Tongue (tissue), 3 donors: ENCODE measurements at places on chromosomes 2 and 18. TPM values are rescaled to one million over a fixed set of nuclear protein-coding genes. Genes with fewer than 3 reads are reported as not detected.
A peak's percentile ranks its signal among the peaks of the same experiment; 100 is the strongest.

Gene ADD2
- total RNA-seq = 2.8 TPM

Gene CCDC121
- 5.7 TPM for total RNA-seq

Gene AKAIN1
- total RNA-seq = not detected

Gene PKDCC
- 121 TPM for total RNA-seq

Gene IL36G
- total RNA-seq = not detected

Gene CAMKMT
- 9.9 TPM for total RNA-seq

Gene BBS5
- total RNA-seq = 12.2 TPM

Gene CNDP1
- not detected for total RNA-seq

Gene SDC1
- 44.2 TPM for total RNA-seq

Gene POMC
- total RNA-seq = 7.7 TPM

Gene FBXO48
- total RNA-seq = 0.82 TPM

GRCh38 chr18:73992242-73993022 lies 155.2 kb downstream of the FBXO15 start:
- no peak for DNase-seq

GRCh38 chr2:17791121-17791816 lies 25.0 kb upstream of the MSGN1 start:
- peak; percentile 86 for DNase-seq

GRCh38 chr18:35707674-35708073 lies 126.1 kb downstream of the GALNT1 start:
- DNase-seq = no peak

DNA sequence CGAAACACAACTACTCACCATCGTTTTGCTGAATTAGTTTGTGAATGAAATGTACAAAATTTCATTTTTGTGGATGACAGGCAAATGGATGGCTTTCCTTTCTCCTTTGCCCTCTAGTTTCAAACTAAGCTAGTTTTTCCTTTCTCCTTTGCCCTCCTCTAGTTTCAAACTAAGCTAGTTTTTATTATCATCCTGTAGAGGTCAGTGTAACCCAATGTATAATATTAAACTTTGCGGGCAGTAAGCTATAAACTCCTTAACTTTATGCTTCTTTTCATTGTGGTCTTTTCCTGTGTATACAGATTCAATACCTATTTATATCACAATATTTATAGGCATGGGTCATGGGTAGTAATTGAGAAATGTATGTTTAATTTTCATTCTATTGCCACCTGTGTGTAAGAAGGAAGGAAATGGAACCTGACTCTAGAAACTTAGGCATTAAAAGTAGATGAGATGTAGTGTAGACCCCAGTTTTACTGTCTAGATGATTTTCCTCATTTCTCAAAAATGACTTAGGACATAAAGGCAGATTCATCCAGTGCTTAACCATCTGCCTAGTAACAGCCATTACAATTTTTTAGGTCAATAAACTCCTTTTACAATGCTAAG lies 58.1 kb downstream of the MAP3K19 start:
- peak; percentile 37 for DNase-seq

- no peak for DNase-seq
These were observed 1219.8 kb upstream of the ZEB2 start for GRCh38 chr2:145739681-145740080.

DNA sequence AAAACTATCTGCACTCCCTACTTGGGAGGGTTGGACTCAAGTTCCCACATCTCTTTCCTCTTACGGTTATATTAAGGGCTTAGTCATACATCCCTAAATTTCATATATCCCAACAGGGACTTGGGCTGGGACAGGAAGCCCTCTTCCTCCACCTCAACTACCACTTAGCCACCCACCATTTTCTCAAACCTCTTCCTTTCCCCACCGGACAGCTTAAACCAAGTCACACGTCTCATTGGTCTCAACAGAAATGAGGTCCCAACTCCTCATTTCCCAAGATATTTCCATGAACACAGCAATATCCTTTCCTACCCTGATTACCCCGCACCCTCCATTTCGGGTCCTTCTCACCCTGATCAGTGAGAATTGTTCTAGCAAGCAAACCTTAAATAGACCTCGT lies 736 bp downstream of the ZSCAN30 start:
- no peak for DNase-seq

GRCh38 chr2:120926463-120927264 lies 191.0 kb downstream of the GLI2 start:
- DNase-seq = no peak

DNA sequence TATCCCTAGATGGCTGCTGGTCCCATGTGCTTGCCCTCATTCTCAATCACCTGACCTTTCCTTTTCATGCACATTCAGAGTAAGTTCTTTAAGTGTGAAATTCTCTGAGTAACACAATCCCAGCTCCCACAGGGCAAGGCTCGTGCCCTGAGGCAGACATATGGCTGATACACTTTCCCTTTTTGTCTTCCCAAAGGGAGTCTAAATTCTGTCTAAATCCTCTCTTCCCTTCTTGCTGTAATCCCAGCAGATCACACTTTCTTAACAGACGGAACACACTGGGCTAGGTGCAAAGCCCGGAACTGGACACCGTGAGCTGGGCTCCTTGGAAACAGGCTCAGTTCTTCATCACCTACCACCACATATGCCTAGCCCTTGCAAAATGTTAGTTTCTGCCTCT lies 147.6 kb downstream of the GALNT14 start:
- DNase-seq = peak; percentile 11

DNA sequence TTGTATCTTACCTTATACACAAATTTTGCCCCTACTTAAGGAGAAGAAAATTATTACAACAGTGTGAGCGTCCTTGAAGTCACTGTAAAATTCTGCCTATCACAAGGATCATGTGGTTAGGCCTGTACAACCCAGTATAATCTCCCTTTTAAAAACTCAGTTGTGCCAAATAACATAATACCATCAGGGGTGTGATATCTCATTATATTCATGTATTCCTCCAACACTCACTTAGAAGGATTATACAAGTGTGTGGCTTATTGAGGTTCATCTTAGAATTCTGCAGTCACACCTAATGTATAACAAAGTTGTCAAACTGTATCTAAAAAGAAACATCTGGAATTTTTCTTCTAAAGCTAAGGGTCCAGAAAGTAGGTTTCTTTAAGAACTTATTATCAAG lies 998.8 kb upstream of the LRRTM1 start:
- no peak for DNase-seq

DNA sequence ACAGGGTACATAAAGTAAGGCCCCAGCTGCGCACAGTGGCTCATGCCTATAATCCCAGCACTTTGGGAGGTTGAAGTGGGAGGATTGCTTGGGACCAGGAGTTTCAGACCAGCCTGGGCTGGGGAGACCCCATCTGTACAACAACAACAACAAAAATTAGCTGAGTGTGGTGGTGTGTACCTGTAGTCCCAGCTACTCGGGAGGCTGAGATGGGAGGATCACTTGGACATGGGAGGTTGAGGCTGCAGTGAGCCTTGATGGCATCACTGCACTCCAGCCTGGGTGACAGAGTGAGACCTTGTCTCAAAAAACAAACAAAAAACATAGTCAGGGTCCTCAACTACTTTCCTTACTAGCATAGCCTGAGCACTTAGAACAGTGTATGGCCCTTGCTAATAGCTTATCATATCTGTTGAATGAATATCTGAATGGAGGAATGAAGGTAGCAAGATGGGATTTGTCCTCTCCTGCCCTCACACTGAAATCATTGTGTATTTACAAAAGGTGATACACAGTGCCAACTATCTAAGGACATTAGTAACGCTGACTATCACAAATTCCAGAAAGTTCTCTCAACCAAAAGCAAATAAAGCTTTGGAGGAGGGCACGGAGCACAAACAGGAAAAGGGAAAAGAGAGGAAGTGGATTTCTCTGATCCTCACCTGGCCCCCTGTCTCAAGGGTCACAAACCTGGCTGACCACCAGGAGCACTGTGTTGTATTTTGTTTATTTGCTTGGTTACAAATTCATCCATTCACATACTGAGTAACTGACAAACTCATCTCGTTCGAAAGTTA lies 38.1 kb downstream of the L3MBTL4 start:
- no peak for DNase-seq

DNA sequence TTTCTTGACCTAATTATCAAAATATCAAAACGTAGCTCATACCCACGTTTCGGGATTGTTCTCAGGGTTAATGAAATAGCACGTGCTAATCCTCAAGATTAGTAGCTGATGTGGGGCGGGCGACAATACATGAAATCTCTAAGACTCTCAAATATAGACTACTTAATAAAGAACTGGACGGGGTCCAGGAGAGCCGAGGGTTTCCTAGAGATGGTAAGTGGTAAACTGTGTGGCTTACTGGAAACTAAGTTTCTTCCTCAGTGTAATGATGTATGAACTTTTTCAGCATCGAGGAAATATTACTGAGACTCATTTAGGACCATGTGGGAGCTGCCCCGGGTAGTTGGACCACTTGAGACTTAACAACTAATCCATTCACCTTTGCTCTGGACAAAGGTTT lies 453.3 kb upstream of the SALL3 start:
- no peak for DNase-seq

DNA sequence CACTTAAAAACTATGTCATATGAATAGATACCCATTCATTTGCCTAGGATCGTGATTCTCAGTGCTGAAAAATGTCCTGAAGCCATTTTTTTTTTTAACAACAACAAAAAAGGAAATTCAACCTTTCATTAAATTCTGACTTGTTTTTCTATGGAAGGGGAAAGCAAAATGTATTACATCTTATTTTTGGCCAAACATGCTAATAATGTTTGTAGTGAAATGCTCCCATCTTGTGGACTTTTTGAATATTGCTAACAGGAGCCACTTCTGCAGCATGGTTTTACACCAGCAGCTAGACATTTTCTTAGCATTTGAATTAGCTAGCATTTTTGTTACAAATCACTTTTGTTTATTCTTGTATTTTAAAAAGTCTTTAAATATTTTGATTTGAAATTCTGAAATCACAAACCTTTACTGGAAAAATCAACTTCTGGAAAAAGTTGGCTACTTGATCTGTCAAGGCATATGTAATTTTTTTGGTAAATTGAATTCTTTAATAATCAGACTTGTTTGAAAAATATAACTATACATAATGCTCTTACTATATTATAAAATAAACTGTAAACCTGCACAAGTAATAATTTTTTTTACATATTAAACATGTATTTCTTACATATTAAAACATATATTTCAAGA lies 75.8 kb downstream of the KIDINS220 start:
- peak; percentile 66 for DNase-seq

- DNase-seq = no peak
These were observed 441.9 kb upstream of the SLC14A2 start for GRCh38 chr18:45173327-45173726.

DNA sequence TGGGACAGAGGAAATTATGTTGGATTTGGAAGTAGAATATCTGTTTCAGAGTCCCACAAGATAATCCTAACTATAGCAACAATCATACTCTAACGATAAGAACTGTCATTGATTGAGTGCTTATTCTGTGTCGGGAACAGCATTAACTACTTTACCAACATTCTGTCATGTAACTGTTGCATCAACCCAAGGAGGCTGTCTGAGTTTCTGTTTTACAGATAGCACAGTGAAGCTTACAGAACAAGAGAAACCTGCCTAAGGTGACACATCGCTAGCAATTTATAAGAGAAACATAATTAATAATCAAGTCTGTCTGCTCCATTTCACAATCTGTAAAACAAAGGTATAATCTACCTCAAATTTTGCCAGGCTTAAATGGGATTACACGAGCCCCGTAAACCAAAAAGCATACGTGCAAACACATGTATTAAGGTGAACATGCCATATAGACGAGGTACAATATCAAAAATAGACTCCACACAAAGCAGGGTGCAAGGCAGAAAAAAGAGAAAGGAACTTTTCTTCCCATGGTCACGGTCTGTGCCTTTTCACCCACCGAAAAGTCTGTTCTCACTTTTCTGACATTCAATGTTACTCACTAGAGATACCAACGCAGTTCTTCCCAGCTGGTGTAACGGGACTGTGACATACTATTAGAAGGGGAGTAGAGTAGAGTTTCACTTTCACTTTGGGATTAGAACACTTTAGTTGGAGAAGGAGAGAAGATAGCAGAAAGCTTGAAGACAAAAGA lies 37.2 kb upstream of the SLC8A1 start:
- DNase-seq = peak; percentile 10

DNA sequence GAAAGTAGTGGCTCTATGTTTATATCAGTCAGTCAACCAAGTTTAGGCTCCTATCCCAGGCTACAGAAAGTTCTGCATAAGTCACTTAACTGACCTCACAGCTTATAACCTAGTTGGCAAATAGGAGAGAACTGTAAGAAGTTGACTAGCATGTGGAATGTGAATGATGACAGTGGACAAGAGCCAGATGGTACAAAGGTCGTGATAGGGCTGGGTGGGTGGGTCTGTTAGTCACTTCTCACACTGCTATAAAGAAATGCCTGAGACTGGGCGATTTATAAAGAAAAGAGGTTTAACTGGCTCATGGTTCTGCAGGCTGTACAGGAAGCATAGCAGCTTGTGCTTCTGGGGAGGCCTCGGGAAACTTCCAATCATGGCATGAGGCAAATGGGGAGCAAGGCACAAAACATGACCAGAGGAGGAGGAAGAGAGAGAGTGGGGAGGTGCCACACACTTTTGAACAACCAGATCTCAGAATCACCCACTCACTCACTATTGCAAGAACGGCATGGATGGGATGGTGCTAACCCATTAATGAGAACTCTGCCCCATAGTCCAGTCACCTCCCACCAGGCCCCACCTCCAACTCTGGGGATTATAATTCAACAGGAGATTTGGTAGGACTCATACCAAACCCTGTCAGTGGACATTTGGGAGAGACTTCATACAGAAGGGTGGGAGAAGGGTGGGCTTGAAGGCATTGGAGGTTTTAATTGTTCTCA lies 68.8 kb downstream of the LTBP1 start:
- DNase-seq = no peak

- no peak for DNase-seq
These were observed 43.2 kb upstream of the CAB39 start for GRCh38 chr2:230669386-230669950.

- DNase-seq = peak; percentile 49
These were observed 2.8 kb downstream of the CYTIP start for GRCh38 chr2:157441072-157441454.

- no peak for DNase-seq
These were observed 14.2 kb downstream of the NAGK start for GRCh38 chr2:71082402-71083252.

GRCh38 chr18:63073481-63073880 lies 246.1 kb downstream of the BCL2 start:
- DNase-seq = no peak

- no peak for DNase-seq
These were observed 23.2 kb downstream of the IL1B start for GRCh38 chr2:112813280-112813966.

DNA sequence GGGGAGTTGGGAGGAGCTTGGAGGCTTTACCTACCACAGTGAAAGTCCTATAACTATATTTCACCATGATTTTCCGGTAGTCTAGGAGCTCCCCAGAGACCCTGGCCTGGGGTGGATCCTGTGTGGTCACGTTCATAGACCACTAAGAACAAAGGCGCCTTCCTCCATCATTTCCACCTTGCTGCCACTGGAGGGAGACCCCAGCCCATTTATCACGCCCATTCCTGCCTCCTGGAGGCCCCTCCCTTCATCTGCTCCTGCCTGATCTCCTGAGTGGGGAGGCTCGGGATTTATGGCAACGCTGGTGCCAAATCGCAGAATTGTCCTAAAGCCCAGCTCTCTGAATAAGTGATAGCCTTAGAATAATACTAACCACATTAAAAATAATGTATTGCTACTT lies 507.6 kb upstream of the SPHKAP start:
- peak; percentile 60 for DNase-seq
